SW480 (cell line): ENCODE measurements at places on chromosomes 12 and 14.
A peak's percentile ranks its signal among the peaks of the same experiment; 100 is the strongest.

- no peak for DNase-seq
Measured at GRCh38 chr12:116515684-116516083, 43.5 kb upstream of the MAP1LC3B2 start.

DNA sequence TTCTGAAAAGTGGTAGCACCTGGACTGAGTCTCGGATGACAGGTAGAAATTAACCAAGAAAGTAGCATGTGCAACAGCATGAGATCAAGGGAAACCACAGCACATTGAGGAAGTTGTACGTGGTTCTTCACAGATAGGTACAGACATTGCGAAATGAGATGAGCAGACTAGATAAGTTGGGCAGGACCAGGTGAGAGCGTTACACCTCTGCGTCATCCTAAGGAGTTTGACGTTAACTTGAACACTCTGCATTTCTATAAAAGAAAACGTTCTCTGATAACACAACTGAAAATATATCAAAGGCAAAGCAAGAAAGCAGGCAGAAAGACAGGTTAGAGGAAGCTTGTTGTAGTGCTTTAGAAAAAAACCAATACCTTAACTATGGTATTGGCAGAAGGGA is 98.5 kb upstream of the RASSF8 start:
- peak; percentile 28 for DNase-seq

- no peak for DNase-seq
Measured at GRCh38 chr12:131370321-131370720, 340.6 kb upstream of the SFSWAP start.

GRCh38 chr12:69440016-69440415 is 30.2 kb upstream of the FRS2 start:
- no peak for DNase-seq

GRCh38 chr14:105249182-105250007 is 1.1 kb downstream of the BTBD6 start:
- DNase-seq = no peak
